ENCODE measurements at places on chromosomes 3 and 15.

- DNase-seq: peak; percentile 83
These were observed 93.1 kb downstream of the AKAP13 start for GRCh38 chr15:85473455-85473854.

DNA sequence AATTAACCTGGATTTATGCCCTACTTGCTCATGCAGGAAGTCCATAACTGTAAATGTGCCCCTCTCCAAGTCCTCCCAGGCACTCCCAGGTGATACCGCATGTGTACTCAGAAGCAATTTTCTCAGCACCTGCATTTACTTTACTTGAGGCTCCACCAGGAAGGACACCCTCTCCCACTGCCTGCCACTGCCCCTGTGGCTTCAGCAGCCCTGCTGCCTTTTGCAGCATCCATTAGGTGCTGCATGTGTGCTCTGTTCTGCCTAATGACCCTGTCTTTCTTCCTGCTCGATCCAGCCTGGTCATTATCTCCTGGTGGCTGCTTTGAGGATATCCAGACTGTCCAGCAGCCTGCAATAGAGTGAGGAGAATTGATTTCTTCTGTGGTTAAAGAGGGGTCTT is 107.6 kb upstream of the SEMA6D start:
- DNase-seq: no peak

DNA sequence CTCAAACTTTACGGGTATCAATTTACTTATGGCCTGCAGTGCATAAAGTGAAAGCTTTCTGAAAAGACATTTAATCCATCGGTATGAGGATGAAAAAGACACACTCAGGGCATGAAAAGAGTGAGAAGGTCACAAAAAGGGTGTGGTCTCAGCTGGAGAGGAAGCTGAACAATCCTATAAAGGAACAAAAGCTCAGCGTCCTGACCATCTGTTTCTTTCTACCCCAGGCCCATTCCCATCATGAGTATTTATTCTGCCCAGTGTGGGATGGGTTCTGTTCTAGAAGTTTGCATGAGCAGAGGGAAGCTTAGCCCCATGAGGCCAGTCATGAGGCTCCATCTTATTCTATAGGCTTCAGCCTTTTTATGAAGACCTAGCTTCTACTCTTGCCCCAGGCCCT is 144.6 kb downstream of the LPP start:
- no peak for DNase-seq

DNA sequence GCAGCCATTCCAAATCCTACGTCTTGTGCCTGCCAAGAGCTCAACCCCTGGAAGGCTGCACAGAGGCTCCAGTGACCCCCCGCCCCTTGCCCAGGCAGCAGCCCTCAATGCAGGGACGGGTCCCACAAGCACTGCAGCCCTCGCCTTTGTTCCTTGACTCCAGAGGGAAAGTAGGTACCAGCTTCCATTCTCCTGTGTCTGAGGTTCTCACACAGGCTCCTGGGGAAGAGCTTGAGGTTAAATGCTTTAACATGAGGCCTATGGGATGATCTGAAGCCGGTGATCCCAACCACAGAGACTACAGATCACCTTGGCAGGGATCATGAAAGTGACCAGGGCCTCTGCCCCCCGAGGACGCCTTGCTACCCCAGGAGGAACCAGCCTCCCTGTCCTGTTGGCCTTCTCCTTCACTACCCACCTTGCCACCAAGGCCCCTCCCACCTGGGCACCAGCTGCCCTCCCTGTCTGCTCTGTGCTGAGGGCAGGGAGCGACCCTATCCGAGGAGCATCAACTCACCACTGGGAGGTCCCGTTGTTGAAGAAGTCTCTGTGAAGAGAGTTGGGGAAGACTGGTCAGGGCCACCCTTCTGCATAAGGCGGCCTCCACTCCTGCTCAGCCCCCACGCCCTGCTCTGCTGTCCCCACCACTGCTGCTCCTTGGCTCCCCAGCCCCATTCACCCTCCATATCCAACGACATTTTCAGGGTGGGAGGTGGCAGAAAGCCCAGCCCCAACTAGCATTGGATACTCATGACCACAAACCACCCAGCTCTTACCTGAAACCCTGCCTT is 95.3 kb downstream of the SEC22A start:
- no peak for DNase-seq

DNA sequence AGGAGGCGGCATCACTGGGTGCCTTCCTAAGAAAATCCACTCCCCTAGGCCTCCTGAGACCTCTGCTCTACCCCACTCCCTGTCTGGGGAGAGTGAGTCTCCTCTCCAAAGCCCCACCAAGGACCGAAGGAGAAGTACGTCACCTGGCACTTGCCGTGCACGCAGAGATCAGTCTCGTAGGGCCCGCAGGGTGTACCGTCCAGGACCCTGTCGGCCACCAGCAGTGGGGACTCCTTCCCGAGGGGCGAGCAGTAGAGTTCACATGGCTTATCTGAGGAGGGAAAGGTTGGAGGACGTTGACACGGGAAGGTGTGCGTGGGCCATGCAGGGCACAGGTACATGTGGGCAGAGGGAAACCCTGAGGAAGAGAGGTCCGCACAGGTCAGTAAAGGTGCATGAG is 232.9 kb downstream of the ADAMTS17 start:
- no peak for DNase-seq

GRCh38 chr3:39513791-39514369 is 46.4 kb downstream of the MOBP start:
- DNase-seq: no peak

DNA sequence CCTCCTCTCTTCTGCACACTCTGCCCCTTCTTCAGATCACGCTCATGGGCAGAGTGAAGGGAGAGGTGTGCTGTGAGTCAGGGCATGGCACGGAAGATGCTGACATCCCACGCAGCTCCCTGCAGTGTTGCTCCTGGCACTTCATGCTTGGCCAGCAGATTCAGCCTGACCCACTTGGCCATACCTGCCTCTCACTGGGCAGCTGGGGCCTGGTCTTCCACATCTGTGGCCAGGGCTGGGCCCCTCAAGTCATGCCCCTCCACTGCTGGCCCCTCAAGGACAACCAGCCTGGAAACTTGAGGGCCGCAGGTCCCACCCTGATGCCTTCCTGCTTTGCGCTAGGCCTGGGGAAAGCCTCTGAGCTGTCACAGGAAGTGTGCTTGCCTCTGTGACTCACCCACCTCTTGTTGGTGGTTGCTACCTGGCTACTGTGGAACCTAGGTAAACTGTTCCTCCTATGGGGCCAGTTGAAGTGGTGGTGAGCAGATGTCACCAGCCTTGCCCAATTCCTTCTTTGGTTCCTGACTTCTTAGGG is 48.7 kb downstream of the BSN start:
- DNase-seq: no peak

DNA sequence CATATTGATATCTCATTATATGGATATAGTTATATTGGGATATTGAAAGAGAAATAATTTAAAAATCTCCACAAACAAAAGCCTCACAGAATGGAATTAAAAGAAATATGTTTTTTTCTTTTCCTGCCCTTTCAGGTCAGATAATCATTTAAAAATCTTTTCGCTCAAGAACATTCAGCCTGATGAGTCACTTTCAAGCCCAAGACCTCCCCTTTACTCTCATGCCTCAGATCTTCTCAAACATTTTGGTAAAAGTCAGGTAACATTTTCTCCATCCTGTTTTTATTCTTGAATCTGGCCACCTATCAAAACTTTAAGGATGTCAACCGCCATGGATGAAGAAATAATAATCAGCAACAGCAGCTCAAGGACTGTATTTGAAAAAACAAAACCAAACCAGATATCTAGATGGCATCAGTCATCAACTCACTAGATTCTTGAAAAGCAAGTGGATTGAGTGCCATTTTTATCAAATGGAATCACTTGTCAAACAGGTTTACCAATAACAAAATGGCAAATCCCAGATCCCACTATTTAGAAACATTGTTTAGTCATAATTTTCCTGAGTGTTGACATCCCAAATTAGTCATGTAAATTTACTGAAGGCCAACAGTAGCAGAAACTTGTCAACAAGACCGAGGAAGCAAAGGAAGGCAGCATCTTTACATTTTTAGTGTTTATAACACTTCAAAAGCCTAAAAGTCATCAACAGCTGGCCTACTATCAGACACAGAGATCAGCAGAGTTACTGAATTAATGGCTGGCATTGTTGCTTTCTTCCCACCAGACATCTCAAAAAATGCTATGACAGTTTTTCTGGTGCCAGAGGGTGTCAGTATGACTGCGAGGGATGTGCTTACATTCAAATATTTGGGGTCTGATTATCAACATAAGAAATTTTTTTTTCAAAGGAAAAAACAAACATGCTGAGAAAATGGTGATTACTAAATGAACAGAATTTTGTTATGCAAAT is 444.7 kb downstream of the MAGI1 start:
- no peak for DNase-seq

DNA sequence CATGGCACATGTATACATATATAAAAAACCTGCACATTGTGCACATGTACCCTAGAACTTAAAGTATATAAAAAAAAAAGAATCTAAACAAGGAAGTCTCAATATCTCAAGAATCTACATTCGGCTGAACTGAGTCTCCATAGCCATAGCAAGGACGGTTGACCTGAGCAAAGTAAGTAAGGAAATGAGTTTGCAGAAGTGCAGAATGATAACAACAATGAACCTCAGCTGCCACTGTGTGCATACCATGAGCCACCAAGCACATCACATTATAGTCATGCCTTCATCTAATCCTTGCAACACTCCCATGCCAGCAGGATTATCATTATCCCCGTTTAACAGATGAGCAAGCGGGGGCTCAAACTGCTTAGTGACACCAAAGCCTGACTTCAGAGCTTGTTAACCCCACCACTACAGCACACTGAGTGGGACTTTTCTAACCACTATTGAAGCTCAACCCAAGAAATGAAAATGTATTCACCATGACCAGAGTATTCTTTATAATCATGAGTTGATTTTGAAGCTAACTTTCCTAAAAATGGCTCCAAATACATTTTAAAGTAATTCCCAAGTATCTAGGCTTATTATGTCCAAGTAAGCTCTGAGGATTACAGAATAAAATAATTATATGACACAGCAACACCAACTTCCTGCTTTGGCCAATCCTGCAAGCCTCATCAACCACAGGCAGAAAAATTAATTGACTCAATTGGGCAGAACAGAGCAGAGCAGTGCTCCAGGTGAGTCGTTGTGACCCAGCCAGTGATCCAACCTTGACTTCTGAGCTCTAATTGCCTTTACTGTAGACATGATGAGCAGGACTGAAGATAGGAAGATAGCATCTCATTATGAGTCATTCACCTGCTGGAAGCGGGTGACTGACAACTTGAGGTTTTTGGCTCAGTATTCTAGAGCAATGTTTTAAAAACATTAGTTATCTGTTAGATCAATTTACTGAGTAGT is 47.3 kb upstream of the IL12A start:
- DNase-seq: no peak

DNA sequence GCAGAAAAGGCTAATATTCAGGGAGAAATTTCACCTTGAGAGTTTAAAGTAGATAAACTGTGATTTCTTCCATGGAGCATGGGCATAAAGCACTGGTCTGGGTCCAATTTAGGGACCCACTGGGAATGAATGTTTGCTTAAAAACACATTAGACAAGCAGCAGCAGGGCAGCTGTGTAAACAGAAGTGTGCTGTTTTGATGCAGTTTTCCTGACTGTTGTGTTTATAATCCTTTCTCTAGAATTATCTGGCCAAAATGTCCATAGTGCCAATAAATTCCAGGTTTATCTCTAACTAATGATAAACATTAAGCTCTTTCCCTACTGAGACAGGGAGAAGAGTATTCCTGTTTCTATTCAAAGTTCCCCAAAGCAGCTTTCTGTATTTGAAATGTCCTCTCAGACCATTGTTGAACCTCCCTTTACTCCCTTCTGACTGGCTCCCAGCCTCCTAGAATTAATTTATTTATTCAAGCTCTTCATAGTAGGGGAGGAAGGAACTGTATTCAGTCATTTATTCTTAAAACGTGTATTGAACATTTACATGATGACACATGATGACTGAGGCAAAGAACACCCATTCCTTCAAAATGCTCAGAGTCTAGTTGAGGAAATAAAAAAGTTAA is 7.0 kb upstream of the TM4SF18 start:
- DNase-seq: peak; percentile 23

GRCh38 chr3:33993631-33994030 is 195.2 kb downstream of the PDCD6IP start:
- DNase-seq: peak; percentile 18

- DNase-seq: peak; percentile 73
These were observed 41.9 kb downstream of the NMD3 start for GRCh38 chr3:161263057-161263456.

- DNase-seq: no peak
These were observed 14.0 kb upstream of the LRTM1 start for GRCh38 chr3:54941690-54942362.

DNA sequence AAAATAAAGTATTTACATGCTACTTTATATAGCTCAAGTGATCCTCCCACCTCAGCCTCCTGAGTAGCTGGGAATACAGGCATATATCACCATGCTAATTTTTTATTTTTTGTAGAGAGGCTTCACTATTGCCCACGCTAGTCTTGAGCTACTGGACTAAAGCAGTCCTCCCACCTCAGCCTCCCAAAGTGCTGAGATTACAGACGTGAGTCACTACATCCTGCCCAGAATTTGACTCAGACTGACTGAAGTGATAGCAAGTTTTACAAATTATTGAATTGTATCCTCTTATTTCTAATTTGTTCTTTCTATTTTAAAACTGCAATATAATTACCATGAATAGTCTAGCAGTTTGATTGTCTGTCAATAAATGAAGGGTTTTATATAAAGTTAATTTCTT is 210.3 kb upstream of the CGNL1 start:
- DNase-seq: peak; percentile 38

DNA sequence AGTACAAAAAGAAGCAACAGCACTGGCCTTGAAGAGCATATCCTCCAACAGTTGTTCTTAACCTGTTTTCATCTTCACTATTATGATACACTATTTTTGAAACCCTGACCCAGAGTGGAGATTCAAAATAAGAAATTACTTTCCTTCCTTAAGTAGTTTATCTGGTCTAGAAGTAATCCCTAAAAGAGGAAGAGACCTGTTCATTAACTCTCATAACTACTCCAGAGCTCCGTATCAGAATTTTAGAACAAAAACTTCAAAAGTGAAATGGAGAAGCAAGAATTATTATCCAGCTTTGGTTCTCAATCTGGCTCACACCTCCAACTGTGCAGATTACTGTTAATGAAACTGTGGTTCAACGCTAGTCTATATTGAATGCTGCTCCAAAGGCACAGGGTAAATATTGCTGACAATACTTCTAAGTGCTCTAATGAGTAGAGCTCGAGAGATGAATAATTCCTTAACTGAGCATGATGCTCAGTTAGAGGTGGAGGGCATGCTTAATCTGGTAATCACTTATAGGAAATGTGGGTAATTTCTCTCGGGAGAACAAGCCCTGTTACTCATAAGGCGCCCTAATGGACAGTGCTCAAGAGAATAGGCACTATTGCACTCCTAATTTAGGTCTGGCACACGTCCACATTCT is 5.2 kb downstream of the LCMT2 start:
- no peak for DNase-seq

GRCh38 chr3:42713747-42714146 is 11.1 kb upstream of the HHATL start:
- DNase-seq: no peak

All from choroid plexus epithelial cell (primary cell).